ENCODE measurements at places on chromosomes 16 and 17.

DNA sequence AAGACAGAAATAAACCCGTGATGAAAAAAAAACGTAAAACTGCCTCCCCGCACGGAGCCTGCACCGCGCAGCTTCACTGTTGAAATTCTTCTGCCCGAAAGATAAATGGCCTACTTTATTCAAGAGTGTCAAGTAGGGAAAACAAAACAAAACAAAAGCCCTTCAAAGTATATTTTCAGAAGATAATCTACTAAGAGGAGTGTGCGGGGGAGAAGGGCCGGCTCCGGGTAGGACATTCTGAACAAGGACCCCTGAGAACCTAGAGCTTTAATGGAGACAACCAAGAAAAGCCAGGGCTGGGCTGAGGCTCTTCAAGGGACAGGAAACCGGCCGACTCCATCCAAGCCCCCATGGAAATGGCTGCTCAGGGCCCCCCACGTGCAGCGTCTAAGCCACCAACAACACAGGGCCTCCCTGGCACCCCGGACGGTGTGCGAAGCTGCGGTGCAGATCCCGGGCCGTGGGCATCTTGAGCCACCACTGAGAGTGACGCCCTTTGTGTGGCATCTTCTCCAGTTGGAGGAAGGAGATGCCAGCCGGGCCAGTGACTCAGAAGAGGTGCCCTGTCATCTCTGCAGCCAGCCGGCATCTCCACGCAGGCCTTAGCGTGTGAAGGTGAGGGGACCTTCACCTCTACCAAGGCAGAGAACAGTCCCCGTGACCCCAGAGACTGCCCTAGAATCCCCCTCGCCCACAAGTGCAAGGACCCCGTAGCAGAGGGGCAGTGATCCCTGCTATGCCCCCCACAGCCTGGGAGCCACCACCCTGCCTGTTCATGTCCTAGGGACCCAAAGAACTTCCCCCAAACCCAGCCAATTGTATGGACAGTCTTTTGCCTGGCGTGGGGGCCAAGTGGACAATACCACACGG, 250.8 kb downstream of the C16orf95 start:
- DNase-seq = no peak

- DNase-seq = no peak
These were observed 324.0 kb upstream of the MON1B start for GRCh38 chr16:76866994-76867393.

- no peak for DNase-seq
These were observed 5.0 kb upstream of the FADS6 start for GRCh38 chr17:74898376-74898946.

DNA sequence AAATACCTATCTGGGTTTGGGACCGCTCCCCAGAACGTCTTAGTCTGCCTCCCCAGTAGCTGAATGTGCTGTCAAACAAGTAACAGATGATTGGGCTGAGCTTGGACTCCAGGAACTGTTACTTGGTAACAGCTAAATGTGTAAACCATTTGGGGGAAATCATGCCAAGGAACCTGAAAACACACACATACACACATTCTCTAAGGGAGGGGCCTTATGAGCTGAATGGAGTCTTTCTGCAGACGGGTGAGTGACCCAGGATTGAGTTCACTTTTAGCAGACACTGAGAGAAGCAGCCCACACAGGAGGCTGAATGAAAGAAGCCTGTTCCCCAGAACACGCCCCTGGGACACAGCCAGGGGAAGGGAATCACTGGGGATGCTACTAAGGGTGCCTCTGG, 1.6 kb downstream of the ACLY start:
- DNase-seq = no peak

DNA sequence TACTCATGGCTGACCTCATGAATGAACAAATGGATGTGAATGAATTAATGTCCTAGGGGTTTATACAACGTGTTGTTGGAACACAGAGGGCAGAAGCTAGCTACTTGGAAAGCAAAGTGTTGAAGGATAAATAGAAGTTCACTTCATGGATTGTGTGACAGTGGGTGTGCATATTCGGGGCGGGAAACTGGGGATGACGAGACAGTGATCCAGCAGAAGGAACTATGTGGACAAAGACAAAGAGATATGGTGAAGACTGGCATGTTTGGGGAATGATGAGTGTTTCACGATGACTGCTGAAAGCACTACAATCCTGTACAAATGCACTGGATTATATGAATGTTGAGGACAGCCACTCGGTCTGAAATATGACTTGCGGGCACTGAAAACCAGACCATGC, 250.5 kb upstream of the C16orf82 start:
- DNase-seq = no peak

- no peak for DNase-seq
These were observed 206.5 kb downstream of the ABCC12 start for GRCh38 chr16:47949276-47949675.

GRCh38 chr17:67258821-67259468, 13.9 kb upstream of the HELZ start:
- no peak for DNase-seq

DNA sequence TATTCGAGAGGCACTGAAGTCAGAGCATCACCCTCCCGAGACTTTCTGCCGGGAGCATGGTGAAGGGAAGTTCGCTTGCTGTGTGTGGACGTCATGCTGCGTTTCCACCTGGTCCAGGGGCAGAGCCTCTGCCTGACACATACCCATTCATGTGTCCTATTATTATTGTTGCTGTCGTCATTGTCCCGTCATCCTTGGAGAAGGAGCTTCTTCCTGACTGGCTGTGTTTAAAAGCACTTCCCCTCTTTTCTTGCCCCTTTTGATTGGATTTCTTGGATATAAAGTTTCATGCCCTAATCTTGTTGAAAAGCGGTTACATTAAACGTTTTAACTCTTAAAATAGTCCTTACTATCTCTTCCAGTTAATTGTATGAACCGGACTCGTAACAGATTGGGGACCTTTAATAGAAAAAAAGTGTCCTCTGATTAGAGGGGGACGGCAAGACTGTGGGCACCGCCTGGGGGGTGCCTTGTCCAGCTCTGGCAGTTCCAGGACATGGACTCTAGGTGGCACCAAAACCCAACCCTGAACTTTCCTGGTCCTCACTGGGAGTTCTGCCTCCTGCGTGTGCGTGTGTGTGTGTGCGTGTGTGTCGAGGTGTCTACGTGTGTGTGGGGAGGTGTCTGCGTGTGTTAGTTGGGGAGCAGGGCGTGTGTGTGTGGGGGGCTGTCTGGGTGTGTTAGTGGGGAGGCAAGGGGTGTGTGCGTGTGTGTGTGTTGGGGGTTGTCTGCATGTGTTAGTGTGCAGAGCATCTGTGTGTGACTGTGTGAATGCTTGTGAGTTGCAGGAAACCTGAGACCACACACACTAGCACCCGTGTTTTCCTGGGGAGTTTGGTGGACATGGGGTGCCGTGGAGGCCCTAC, 133.3 kb upstream of the CIBAR2 start:
- DNase-seq = no peak

DNA sequence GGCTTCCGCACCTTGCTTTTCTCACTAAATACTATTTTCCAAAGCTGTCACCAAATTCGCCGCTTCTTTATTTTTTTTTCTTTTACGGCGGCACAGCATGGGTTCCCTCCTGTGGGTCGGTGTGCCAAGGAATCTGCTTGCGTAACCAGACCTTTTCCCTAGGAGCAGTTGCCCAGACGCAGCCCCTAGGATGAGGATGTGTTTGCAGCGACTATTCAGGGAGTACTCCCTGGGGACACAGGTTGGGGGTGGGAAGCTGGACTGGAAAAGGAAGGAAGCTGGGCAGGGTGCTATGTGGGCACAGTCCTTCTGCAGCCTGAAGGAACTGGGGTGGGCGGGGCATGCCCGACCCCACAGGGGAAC, 49.0 kb upstream of the ZCCHC14 start:
- DNase-seq = no peak

DNA sequence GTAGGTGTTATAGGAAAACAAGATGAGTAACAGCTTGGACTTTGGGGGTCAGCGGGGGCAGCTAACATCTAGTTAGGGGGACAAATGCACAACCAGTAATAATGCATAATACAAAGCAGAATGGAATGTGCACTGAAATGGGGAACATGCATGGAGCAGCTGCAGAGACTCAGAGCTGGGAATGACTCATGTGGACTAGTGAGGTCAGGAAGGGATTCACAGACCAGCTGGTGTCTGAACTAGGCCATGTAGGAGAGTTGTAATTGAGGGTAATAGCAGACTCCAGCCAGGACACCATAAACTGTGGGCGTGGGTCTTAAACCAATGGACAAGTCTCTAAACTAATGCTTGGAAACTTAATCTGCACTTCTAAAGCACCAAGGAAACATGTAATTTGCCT, 176.8 kb upstream of the ASIC2 start:
- DNase-seq = no peak

- DNase-seq = no peak
These were observed 20.4 kb upstream of the PHB1 start for GRCh38 chr17:49434821-49435670.

DNA sequence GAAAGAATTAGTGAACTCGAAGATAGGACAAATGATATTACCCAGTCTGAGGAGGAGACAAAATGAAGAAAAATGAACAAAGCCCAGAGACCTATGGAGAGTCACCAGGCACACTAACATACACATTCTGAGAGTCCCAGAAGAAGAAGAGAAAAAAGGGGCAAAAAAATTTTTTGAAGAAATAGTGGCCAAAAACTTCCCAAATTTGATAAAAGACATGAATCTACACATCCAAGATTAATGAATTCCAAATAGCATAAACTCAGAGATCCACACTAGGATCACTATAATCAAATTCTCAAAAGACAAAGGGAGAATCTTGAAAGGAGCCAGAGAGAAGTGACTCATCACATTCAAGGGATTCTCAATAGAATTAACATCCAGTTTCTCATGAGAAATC, 3.4 kb upstream of the OR4D1 start:
- no peak for DNase-seq

- peak; percentile 21 for DNase-seq
These were observed 4.7 kb upstream of the PRR29 start for GRCh38 chr17:63993368-63993985.

GRCh38 chr16:89599451-89599858, 14.0 kb upstream of the DPEP1 start:
- no peak for DNase-seq

- no peak for DNase-seq
These were observed 1.7 kb upstream of the NLRC5 start for GRCh38 chr16:56987692-56988091.

DNA sequence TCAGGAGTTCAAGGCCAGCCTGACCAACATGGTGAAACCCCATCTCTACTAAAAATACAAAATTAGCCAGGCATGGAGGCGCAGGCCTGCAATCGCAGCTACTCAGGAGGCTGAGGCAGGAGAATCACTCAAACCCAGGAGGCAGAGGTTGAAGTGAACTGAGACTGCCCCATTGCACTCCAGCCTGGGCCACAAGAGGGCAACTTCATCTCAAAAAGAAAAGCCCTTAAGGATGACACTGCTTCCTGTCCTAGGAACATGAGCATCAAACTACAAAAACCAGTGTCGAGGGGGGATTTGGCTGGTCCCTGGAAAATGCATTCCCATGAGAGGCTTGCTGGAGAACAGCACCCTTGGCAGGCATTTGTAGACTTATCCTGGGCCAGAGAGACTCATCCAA, 449.5 kb upstream of the PSMD7 start:
- DNase-seq = no peak

GRCh38 chr17:68591583-68591982, 9.6 kb downstream of the FAM20A start:
- no peak for DNase-seq

GRCh38 chr16:89374393-89374960, 115.9 kb downstream of the ANKRD11 start:
- DNase-seq = no peak

- no peak for DNase-seq
These were observed 11.0 kb upstream of the HAS3 start for GRCh38 chr16:69094501-69094900.

DNA sequence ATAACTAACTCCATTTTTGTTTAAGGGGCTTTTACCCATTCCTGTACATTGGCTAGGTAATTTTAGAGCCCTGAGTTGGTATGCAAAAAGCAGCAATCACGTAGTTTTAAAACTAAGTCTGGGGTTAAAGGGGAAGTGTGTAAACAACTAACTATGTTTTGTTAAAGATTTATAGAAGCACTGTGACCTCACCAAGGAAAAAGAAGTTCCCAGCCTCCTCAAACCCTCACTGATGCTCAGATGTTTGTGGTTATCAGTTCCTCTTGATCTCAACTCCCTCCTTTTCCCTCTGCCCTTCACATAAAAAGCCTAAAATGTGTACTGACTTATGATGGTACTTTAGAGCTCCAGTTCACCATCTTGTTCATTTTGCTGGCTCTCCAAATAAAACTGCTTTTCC, 119.9 kb upstream of the IRX6 start:
- DNase-seq = no peak

GRCh38 chr17:36089888-36090836, at the start of gene CCL3:
Gene CCL3, minus strand, starts transcription at chr17:36090143. Its CDS starts 85 bp downstream, at chr17:36090058.
- no peak for DNase-seq

DNA sequence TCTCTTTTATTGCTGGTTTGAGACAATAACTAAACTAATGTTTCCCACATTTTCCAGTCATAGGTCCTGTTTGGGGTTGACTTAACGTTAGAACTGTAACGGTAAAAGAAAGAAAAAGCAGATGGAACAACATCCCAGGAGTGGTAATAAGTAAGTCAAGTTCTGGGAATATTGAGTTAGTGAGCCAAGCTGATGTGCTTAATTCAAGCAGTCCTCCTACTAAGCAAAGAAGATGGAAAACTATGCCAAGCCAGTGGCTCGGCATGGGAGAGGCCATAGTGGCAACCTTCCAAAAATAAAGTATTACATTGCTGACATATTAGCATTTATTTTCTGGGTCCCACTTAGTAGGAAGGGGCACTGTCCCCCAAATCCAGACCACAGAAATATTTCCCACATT, 161.7 kb upstream of the CDH5 start:
- DNase-seq = no peak

- no peak for DNase-seq
These were observed 36.8 kb downstream of the KATNIP start for GRCh38 chr16:27586711-27587110.

DNA sequence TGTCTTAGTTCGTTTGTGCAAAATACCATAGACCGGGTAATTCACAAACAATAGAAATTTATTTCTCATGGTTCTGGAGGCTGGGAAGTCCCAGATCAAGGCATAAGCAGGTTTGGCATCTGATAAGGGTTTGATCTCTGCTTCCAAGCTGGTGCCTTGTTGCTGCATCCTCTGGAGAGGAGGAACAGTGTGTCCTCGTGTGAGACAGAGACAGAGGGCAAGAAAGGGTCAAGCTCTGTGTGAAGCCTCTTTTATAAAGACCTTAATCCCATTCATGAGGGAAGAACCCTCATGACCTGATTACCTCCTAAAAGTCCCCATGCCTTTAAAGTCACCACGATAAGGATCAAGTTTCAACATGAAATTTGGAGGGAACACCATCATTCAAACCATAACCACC, 55.8 kb upstream of the TANC2 start:
- DNase-seq = no peak

GRCh38 chr17:78118801-78119241, 9.7 kb downstream of the TMC6 start:
- DNase-seq = no peak

All from T-helper 22 cell (primary cell).